ENCODE measurements at places on chromosomes 1 and 21.

- DNase-seq, result no peak
Measured at GRCh38 chr1:161480381-161481035, 24.7 kb upstream of the FCGR2A start.

DNA sequence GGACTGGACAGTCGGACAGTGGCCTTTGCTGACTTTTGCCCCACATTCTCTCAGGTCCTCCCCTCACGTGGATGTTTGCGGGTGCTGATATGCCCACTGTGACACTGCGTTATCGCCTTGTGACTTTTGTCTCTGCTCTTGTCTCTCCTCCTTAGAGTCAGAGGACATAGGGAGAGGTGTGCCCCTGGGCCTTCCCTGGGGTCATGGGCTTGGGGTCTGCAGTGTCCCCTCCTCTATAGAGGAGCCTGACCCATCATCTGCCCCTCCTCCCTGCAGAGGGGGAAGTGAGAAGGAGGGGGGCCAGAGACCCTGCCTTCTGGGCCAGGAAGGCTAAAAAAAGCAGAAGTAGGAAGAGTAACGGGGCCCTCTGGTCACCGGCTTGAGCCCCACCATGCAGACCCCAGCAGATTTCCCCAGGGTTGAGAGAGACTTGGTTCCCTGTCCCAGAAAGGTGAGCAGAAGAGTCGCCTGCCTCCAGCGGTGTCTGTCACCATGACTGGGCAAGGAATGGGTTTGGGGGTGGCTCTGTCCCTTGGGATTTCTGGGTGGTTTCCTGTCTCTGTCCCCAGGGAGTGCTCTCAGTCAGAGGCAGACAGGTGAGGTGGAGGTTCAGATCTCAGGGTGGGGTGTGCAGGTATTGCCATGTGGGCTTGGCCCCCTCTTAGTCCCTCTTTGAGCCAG is 13.3 kb downstream of the RPS6KA1 start:
- DNase-seq, result peak; percentile 62

DNA sequence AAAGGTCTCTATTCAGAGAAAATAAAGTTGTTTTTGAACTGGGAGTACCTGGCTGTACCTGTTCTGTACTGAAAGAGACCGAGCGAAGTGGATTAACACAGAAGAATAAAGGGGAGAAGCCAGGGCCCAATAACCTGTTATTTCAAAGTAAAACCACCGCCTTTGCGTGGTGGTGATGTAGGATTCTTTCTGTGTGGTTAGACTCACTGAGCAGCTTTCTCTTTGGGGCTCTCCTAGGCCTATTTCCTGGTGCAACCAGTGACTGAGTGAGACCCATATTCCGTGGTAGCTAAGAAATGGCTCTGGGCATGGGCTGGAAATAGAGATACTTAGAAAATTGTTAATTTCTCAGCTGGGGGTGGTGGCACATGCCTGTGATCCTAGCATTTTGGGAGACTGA is 99.9 kb downstream of the XCL2 start:
- peak; percentile 45 for DNase-seq

- DNase-seq, result no peak
Measured at GRCh38 chr1:146032631-146033219, 11.2 kb upstream of the HJV start.

GRCh38 chr1:230285351-230285750 is 140.8 kb downstream of the PGBD5 start:
- DNase-seq, result no peak

DNA sequence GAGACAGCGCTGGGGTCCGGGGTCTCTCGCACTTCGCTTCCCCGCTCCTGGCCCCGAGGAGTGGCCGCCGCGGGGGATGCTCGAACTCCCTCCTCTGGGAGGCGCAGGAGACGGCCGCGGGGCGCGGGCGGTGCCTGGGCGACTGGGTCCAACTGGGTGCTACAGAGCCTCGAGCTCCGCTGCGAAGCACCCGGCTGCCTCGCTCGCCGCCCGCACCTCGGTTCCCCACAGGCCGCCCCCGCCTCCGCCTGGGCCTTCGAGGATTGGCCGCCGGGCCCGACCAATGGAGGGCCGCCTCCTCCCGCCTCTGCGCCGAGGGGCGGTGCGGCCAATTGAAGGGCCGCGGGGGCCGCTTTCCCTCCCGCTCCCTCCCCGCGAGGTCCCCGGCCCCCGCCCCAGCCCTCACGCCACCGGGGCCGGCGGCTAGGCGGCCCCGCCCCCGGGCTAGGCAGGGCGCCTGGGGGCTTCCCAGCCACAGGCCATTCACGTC is at the start of gene CNN3:
Gene CNN3 (minus strand): TSS at position 196 of the 490 bp plus-strand sequence. CDS start 216 bp downstream, outside the sequence.
- DNase-seq, result peak; percentile 77

DNA sequence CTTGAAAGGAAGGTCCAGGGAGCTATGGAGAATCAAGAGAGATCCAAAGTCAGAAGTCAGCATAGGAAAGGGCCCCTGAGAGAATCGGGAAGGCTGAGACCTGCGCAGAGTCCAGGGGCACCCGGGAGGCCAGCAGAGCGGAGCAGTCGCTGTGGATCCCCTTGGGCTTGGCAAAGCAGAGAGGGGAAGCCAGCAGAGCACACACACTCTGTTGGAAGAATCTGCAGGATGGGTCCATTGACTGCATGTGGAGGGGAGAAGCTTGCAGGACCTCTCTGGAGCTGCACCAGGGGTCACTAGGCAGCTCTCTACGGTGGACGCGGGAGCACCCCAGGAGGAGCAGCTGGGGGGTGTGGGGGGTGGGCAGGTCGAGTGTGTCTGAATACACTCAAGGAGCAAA is 6.4 kb downstream of the RIPK4 start:
- no peak for DNase-seq

- DNase-seq, result no peak
Measured at GRCh38 chr1:64884261-64885040, 81.9 kb downstream of the JAK1 start.

DNA sequence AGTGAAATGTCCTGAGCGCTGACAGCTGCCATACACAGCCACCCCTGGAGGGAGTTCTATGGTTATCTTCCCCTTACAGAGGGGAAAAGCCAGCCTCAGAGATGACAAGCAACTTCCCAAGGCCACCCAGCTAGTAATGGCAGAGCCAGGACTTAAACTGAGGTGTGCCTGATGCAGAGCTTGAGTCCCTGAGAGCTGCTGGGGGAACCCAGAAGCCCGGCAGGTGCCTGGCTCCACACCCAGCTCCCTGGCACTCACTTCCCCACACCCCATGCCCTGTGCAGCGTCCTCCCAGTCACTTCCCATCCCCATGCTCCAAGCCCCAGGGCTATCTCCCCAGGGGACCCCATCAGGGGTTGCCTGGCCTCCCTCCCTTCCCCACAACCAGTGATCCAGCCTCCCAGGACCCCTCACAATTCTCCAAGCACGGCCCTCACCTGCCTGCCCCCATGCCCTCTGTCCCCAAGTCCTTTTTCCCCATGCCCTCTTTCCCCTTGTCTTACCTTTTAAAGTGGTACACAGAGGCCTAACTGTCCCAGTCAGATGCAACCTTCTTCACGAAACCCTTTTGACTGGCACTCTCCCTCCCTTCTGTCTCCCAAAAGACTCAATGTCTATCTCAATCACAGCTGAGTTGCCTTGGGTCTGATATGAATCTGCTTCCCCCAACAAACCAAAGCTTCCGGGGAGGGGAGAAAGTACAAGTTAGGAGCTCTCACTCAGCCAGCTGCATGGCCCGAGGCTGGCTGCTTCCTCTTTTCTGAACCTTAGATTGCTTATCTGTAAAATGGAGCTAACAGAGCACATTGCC is 39.8 kb upstream of the LRP8 start:
- DNase-seq, result peak; percentile 56

DNA sequence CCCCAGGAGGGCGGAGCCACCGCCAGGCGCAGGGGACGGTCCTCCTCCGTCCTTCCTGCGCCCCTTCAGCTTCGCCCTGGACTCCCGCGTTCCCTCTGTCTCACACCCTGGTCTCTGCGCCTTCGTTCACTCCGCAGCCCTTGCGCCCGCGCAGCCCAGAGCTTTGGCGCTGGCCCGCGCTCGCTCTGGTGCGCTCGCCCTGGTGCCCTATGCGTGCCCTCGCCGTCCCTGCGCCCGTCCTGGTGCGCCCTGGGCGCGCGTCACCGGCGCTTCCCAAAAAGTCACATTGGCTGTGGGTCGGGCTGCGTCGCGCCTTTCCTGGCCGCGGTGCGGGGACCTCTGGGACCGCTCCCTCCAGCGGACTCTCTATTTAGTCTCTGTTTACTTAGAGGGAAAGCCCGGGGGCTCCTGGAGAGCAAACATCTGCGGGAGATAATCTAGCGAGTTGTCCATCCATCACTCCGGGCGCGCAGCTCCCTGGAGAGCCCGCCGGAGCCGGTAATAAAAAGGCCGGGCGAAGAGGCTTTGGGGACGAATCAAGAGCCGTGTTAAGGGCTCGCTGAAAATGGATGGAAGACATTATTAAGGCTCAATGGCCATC is 178.6 kb downstream of the PRDM16 start:
- no peak for DNase-seq

DNA sequence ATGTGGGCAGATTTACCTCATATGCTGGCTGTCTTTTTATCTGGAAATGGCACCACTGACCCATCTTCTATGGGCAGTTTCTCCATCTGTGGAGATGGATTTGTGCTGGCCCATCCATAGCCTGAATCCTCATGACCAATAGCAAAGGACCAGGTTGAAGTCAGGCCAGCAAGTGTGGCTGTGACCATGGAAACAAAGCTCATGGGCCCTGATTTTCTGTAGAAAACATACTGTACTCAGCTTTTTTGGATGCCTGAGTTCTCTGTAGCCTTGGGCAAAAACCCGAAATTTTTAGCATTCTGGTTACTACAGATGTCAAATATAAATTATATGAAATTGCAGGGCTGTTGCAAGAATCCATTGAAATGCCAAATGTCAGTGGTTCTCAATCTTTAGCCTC is 155.0 kb downstream of the PLXNA2 start:
- no peak for DNase-seq

GRCh38 chr1:234125283-234125682 is 220.8 kb downstream of the SLC35F3 start:
- no peak for DNase-seq

DNA sequence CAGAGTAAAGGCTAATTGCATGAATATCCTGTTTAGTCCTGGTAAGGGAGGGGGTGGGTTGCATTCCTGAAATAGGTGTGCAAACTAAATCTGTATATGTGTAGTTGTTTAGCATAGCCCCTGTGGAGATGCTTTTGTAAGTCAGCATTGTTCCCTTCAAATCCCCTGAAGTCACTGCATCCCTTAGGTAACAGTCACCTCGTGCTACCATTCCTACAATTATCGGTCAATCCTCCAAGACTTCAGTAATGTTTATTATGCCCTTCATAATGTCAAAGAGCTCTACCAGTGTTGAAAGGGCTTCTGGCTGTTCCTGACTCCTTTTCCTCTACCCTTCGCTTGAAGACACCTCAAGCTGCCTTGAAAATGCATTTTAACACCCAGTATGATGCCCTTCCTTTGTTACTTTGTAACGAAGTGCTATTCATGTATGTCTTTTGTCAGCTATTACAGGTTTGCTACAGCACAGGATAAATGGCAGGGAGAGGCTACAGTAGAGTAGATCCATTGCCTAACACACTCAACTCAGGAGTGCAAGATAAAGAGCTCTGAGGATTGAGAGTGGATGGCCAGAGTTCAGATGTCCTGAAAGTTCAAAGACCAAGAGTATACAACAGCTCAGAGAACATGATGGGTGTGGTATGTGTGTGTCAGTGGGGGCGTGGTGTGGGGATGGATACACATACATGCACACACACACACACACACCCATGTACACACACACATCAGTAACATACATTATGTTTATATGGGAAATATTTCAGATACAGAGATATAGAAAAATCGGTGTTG is 27.4 kb upstream of the FOXD3 start:
- no peak for DNase-seq

GRCh38 chr1:7420470-7421100 is 350.5 kb upstream of the VAMP3 start:
- peak; percentile 1 for DNase-seq
